ENCODE measurements at places on chromosomes 2 and 18.

- DNase-seq, result no peak
Measured at GRCh38 chr18:6254456-6254855, 160.3 kb downstream of the L3MBTL4 start.

- no peak for DNase-seq
Measured at GRCh38 chr2:119721043-119721442, 38.7 kb upstream of the PTPN4 start.

GRCh38 chr2:104577143-104577542, 276.8 kb upstream of the POU3F3 start:
- no peak for DNase-seq

DNA sequence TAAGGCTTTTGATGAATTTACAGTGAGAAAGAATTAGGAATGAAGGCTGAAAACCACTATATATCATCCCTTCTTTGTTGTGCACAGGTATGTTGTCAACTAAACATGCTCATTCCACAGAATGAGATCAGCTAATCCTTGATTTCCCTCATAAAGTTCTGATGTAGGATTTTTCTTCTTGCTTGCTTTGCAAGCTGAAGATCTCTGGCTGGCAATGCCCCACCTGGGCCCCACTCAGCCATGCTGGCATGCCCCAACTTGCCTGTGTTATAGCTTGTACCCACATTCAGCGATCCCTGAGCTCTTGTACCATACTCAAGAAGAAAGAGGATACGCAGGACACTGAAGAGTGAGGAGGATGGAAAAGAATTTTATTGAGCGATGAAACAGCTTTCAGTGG, 18.0 kb upstream of the SERPINB11 start:
- no peak for DNase-seq

DNA sequence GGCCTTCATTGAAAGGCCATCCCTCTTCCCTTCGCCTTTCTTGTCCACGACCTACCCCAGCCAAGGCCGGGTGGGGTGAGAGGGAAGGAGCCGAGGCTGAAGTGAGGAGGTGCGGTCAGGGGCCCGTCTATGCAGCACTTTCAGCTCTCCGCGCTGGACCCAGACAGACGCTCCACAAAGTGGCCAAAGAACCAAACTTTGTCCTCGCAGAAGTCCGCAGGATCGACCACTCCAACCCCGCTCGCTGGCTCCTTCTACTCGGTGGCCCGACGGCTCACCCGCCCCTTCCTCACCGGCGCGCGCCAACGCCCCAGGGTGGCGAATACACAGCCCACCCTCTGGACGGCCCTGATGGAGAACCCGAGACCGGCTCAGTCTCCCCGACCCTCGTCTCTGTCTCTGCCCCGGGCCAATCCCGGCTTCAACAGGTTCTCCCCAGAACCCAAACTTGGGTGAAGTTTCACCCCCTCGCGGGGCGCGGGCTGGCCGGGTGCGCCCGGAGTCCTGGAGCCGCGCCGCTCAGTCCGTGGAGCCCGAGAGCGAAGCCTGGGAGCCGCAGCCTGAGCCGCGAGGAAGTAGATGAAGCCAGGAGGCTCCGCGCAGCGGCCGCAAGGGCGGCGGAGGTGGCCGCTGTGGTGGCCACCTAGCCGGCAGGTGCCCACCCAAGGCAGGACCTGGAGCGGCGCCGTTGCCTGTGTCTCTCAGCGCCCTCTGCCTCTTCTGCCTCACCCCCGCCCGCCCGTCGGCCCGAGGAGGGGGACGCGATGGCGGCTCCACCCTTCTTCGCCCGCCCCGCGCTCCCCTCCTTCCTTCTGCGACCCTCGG, 26.7 kb upstream of the ALPP start:
- DNase-seq, result no peak

- no peak for DNase-seq
Measured at GRCh38 chr2:121454549-121455090, 76.1 kb upstream of the RNU4ATAC start.
